ENCODE measurements at places on chromosomes 6 and 20. TPM values are rescaled to one million over a fixed set of nuclear protein-coding genes. Genes with fewer than 3 reads are reported as not detected.

Gene WFDC10B
- not detected for total RNA-seq

GRCh38 chr6:136158971-136159370 is 91.1 kb downstream of the MTFR2 start:
- DNase-seq: no peak

DNA sequence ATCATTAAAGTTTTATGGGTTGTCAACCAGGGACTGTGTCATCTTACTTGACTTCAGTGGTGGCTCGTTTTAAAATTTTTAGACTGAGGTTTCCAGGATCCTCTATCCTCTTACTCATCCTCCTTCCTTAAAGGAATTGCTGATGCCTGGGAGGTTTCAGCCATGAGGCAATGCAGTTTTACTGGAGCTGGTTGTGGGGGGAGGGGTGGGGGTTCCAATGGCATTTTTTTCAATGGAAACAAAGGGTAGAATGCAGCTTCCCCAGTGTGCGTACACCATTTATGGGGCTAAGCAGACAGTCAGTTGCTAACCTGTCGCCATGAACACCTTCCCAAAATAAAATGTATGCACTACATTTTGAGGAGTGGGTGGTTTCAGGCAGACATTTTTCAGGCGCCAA is 88.0 kb downstream of the METTL24 start:
- DNase-seq: no peak

- DNase-seq: no peak
Measured at GRCh38 chr6:98529364-98529763, 305.0 kb upstream of the POU3F2 start.

- no peak for DNase-seq
Measured at GRCh38 chr6:33272275-33273128, 627 bp downstream of the RPS18 start.

All from left cardiac atrium (tissue), 4 donors.